ENCODE measurements at places on chromosomes 12 and 14.

GRCh38 chr14:99179506-99179905 is 92.5 kb downstream of the BCL11B start:
- DNase-seq, result no peak

- no peak for DNase-seq
These were observed 10.2 kb downstream of the TPCN1 start for GRCh38 chr12:113231235-113232088.

GRCh38 chr14:105891631-105892452 is 365.5 kb downstream of the TMEM121 start:
- no peak for DNase-seq

- DNase-seq, result no peak
These were observed 43.0 kb upstream of the GNPNAT1 start for GRCh38 chr14:52834440-52834842.

DNA sequence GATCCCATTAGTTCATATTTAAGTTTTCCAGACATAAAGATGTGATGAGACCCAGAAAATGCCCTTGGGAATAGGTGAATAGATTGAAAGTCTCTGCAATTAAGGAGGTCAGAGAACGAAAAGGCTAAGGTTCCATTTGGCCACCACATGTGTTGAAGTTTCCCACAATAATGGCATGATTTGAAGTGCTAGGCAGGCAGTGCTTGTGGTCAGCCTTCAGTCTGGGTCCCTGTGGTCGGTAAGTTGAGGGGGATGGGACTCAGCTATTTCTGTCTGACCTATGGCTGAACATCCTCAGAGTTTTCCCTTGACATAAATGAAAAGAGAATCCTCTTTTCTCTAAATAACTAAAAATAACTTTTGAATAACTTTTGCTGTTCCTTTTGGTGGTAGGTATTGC is 92.4 kb downstream of the PELI2 start:
- no peak for DNase-seq

- no peak for DNase-seq
These were observed 153.0 kb downstream of the NOVA1 start for GRCh38 chr14:26444822-26445221.

DNA sequence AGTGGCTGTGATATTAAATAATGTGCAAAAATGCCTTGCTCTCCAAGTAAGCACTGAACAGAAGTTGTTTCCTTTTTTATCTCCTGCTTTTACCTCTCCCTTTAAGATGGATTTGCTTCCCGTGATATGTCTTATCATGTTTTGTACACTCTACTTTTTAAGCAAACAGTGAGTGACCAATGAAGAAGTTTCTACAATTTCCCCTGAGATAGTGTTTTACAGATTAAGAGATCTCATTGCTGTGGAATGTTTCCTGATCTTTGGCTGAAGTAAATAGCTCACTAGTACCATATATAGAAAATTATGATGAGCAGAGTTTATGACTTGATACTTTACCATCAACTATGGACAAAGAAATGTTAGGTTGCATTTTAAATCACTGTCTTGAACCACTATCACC is 184.8 kb upstream of the PDE3A start:
- no peak for DNase-seq

Data from inflammatory macrophage treated with lipopolysaccharide for 1 hour (primary cell).